ENCODE measurements at places on chromosomes 3 and 15.

DNA sequence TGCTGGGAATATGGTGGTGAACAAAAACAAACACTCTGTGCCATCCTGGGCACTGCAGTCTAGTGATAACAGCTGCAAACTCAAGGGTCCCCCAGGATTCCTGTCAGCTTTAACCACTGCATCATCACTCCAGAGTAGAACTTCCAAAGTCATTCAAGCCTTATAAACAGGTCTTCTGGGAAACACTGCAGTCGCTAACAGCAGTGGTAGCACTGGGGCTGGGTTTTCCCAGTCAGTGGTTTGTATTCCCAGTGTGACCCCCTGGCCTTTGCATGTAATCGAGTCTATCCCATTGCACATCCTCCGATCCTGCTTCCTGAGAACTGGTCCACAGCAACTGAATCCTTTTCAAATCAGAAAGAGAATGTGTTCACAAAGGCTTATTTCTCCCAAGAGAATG is 623.5 kb downstream of the EDEM1 start:
- no peak for DNase-seq

DNA sequence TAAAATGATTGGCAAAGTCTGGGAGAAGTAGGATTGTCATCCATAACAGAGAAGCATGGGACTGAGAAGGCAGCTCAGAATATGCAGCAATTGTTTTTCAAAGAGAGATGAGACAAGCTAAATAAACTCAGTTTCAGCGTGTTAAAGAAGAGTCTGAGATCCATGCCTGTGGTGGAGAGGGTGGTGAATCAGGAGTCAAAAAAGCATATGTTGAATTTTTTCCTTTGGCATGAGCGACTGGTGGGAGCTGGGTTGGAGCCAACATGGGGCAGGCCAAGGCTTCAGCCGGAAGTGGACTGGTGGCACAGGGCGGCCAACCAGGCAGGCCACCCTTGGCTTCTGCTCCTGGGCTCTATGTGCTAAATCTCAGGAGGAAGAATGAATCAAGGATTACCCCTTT is 102.0 kb downstream of the SST start:
- DNase-seq = no peak

GRCh38 chr3:124701687-124702086 is 28.6 kb upstream of the UMPS start:
- no peak for DNase-seq

- no peak for DNase-seq
These were observed 880 bp upstream of the ARMC8 start for GRCh38 chr3:138186221-138186620.

GRCh38 chr15:83127547-83128150 is 20.2 kb downstream of the TM6SF1 start:
- DNase-seq = no peak

DNA sequence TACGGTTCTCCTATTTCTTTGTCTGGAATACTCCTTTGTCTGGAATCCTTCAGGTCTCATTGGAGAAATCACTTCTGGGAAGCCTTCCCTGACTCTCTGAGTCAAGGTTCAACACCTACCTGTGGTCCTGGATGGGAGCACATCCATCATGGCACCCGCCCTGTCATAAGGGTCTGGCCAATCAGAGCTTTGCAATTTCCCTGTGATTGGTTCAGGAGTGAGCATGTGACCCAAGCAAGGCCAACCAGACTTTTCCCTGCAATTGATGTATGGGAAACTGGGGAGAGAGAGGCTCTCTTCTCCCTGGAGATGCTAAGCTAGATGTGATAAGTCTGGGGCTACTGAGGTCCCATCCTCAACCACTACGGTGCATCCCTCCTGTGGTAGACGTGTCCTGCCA is 8.1 kb downstream of the FAM3D start:
- no peak for DNase-seq

DNA sequence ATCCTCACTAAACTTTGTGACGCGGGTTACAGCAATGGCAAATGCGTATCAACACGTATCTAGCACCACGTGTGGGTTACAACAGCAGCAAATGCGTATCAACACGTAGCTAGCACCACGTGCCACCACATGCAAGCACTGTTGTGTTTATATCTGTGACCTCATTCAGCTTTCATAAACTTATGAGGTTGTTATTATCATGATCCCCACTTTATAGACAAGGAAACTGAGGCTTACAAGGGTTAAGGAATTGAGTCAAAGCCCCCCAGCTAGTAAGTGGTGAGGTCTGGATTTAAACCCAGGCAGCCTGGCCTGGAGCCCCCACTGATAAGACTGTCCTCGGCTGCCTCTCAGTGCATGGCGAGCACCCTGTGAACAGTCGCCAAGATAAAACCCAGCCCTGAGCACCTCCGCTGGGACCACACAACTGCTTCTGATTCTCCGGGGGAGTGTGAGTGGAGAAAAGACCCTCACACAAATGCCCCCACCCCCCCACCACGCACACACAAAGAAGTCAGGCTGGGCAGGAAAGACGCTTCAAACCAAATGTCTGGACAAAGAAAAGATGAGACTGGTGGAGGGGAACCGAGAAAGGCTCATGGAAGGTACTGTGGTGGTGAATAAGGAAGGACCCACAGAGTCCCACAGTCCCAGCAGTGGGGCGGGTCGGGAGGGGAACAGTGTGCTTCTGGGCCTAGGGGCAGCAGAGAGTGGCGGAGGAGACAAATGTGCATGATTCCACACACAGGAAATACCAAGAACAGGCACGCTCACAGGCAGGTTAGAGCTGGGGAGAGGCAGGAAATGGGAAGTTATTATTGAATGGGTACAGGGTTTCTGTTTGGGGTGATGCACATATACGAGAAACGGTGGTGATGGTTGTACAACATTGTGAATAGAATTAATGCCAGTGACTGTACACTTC is 173.4 kb downstream of the XXYLT1 start:
- peak; percentile 3 for DNase-seq

DNA sequence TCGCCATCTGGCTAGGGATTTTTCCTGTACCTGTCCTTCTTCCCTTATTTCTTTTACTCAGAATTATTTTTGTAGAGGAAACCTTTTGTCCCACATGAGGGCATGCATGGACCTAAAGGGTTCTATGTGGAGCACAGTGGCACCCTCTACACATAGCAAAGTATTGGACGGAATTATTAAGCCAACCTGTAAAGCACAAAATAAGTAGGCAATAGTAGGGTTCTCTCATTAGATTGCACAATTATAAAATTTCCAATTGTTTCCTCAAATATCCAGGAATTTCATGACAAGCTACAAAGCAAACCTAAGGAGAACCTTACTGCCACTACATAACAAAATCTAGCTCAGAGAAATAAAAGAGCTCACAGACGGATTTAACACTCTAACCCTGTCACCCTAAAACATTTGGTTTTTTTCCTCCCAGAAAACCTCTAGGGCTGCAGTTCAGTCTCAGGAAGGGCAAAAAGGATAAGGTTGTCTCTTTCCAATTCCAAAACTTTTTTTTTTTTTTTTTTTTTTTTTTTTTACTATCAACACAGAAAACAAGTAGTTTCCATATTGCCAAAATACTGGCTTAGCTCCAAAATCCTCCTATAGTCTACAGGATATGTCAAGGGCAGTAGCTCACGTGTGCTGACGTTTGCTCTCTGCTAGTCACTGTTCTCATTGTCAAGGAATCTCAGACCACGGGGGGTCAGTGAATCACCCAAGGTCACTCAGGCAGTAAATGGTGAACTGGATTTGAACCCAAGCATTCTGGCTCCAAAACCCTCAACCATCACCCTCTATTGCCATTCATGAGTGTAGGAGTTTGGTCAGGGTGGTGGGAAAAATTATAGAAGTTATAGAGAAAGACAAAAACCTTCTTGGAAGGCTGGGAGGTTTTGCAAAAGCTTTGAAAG is 52.3 kb downstream of the NCEH1 start:
- DNase-seq = no peak

GRCh38 chr15:57962887-57963286 is 102.6 kb downstream of the ALDH1A2 start:
- DNase-seq = no peak

GRCh38 chr3:61666615-61667330 is 105.4 kb downstream of the PTPRG start:
- DNase-seq = no peak

GRCh38 chr15:25172691-25173090 is 217.9 kb downstream of the SNRPN start:
- DNase-seq = no peak

All from retina (tissue), 1 donor.